ENCODE measurements at places on chromosomes 11 and 22.

GRCh38 chr11:118834427-118835028 lies 43.6 kb upstream of the DDX6 start:
- H3K36me3 ChIP-seq: no peaks in the 10 kb centered on the region
- H3K27me3 ChIP-seq: no peaks in the 10 kb centered on the region

- no peak overlapping the region for H3K4me3 ChIP-seq
- no peak for DNase-seq
- no peaks in the 10 kb centered on the region for H3K36me3 ChIP-seq
- peaks cover 53% of the 10 kb centered on the region for H3K27me3 ChIP-seq
- no peak overlapping the region for H3K27ac ChIP-seq
Observed at GRCh38 chr11:1549338-1550330, 22.4 kb downstream of the DUSP8 start.

GRCh38 chr11:95499516-95500135 lies 268.6 kb upstream of the SESN3 start:
- no peak overlapping the region for H3K27ac ChIP-seq
- no peaks in the 10 kb centered on the region for H3K36me3 ChIP-seq
- H3K4me1 ChIP-seq: no peaks in the 10 kb centered on the region
- H3K27me3 ChIP-seq: no peaks in the 10 kb centered on the region
- no peak overlapping the region for H3K4me3 ChIP-seq

DNA sequence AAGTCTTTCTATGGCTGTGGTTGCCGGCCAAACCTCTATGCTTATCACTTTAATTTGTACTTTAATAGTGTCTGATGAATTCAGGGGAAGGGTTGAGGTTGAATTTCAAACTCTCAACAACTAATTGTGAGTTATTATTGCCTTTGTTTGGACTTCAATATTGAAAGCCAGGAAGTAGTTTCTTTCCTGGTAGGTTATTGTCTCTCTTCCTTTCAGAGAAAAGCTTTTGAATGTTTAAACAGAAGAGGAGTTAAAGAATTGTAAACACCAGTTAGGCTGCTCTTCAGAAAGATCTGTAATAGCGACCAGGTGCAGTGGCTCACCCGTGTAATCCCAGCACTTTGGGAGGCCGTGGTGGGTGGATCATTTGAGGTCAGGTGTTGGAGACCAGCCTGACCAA lies 22.2 kb downstream of the NNMT start:
- peaks cover 8% of the 10 kb centered on the region for H3K36me3 ChIP-seq
- H3K27me3 ChIP-seq: no peaks in the 10 kb centered on the region
- H3K27ac ChIP-seq: peak overlapping the region; percentile 16
- DNase-seq: no peak
- no peak overlapping the region for H3K4me3 ChIP-seq
- peaks cover 30% of the 10 kb centered on the region for H3K4me1 ChIP-seq

DNA sequence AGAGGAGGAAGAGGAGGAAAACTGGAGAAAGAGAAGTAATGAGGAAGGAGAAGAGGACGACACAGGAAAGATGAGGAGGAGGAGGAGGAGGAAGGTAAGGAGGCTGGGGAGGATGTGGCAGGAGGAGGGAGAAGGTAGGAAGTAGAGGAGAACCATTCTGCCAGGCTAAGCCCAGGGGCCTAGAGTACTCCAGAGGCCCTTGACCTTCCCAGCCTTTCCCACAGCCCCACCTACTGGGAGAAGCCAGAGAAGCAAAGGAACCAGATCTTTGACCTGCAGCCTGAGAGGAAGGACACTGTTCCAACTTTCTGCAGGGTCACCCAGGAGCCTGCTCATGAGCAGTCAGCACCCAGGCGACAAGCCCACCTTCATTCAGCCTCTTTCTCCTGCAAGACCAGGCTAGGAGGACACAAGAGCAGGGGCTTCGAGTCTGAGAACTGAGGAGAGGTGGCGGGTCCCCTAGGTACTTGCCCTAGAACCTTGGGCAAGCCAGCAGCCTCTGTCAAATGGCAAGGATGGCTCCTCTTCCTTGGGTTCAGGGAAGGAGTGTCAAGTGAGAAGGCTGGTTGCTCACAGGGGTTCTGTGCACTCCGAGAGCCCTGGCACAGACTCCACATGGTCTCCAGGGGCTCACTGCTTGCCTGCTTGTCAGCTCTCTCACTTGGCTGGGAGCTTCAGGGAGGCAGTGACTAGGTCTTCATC lies 27.9 kb upstream of the OAF start:
- H3K4me3 ChIP-seq: no peak overlapping the region
- H3K27me3 ChIP-seq: no peaks in the 10 kb centered on the region
- no peaks in the 10 kb centered on the region for H3K36me3 ChIP-seq
- peaks cover 78% of the 10 kb centered on the region for H3K4me1 ChIP-seq
- H3K27ac ChIP-seq: peak overlapping the region; percentile 4

- peaks cover 92% of the 10 kb centered on the region for H3K4me1 ChIP-seq
- no peak overlapping the region for H3K4me3 ChIP-seq
- no peaks in the 10 kb centered on the region for H3K36me3 ChIP-seq
- peak overlapping the region; percentile 10 for H3K27ac ChIP-seq
- no peak for DNase-seq
Observed at GRCh38 chr11:35147235-35147634, 8.3 kb downstream of the CD44 start.

All from suprapubic skin (tissue), 4 donors.